CD4-positive, alpha-beta T cell treated with Interleukin-4 for 1 hour (primary cell): ENCODE measurements at places on chromosomes 7 and 10.

DNA sequence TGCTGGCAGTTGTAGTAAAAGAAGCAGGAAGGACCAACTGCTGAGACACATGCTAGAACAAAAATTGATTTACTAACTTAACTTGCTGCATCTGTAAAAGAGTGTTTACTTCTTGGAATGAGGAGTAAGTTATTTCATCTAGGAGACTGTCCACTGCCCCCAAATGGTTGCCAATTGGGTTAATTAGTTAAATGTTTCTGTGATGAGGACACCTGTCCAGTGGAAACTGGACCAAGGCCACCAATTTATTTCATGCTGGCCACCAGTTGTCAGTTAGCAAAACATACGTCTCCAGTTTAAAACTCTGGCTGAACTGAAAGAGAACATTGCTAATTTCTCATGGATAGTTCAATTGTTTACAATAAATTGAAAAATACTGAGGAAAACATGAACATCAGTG is 191.7 kb downstream of the PPP1R9A start:
- DNase-seq = no peak

- DNase-seq = no peak
Observed at GRCh38 chr7:27180431-27181420, 4.3 kb downstream of the HOXA11 start.

GRCh38 chr7:113247198-113247597 is 128.8 kb upstream of the SMIM30 start:
- no peak for DNase-seq

DNA sequence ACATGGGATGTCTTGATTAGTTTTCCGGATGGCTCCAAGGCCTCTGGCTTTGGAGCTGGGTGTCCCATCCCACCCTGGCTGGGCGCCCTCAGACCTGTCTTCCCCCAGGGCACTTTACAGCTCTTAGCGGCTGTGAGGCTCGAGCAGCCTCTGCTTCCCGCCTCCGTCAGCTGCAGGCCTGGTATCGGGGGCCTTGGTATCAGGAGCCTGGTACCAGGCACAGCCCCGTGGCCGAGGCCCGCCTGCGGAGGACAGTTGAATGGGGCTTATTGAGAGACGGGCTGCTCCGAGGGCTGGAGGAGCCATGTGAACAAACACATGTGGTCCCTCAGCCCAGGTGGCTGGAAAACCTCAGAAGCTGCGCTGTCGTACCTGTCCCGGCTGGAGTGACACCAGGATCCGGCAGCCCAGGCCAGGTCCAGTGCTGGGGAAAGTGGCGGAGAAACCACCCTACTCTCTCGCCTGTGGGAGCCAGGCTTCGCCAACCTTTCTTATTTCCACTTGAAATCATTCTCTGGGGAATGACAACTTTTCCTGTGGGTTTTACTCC is 23.9 kb upstream of the AP5Z1 start:
- no peak for DNase-seq

- no peak for DNase-seq
Observed at GRCh38 chr7:98870807-98871491, 1.1 kb upstream of the TMEM130 start.

- no peak for DNase-seq
Observed at GRCh38 chr10:63722537-63722936, 201.3 kb downstream of the REEP3 start.

DNA sequence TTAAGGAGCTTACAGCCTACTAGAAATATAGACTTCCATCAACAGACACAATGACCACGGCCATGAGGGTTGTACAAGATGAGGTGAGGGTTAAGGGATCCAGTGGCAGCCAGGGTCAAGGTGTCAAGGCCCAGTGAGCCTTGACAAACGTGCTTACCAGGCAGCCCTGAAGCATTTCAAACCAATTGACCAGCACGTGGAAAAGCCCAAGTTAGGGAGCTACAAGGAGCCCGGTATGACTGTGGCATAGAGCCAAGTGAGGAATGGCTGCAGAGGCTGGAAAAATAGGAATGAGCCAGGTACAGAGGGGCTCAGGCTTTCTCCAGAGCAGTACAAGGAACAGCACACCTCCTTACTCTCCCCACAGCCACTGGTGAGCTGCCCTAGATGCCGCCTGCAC is 12.7 kb downstream of the AFAP1L2 start:
- DNase-seq = no peak

DNA sequence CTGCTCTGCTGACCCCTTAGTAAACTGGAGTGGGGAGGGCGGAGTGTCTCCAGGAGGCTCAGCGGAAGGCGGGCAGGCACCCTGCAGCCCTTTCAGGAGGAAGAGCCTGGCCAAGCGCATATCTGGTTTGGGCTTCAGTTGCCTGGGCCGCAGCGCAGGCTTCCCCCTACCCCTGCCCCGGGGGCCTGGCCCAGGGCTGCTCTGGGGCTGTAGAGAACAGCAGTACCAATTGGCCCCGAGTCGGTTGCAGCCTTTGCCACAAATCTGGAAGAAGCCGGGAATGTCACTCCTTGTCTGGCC is 28.1 kb upstream of the JAKMIP3 start:
- DNase-seq = no peak

DNA sequence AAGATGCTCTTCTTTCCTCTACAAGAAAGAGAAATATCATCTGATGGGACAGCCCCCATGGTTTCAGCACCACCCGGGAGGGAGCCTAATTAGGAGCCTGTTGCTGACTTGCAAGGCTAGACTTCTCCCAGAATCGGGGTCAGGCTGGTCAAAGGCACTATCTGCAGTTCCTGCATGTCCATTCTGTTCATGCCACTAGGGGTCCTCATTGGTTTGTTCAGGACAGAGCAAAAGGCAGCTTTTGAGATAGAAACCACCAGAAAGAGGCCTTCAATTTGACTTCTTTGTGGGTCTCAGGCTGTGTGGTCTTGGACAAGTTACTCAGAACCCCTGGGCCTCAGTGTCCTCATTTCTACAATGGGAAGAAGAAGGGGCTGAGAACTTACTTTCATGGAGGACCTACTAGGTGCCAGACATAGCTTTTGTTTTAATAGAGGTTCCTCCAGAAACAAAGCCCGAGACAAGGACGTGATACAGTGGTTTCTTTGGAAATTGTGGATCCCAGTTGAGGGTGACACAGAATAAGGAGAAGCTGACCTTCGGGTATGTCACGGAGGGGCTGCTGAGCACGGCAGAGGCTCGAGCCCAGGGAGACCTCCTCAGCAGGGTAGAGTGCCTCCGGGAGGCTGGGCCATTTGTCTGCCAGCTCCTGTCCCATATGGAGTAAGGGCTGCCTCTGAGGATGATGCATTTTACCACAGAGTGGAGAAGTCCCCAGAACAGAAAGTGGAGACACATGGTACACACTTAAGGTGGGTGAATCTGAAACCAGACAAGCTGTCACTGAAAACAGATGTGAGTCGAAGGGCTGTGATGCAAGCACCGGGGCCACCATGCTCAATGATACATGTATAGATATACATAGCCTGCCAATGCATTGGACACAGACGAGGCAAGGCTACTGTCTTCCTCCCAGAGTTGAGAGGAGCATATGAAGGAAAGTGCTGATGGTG is 33.1 kb upstream of the NEUROD6 start:
- DNase-seq = no peak

DNA sequence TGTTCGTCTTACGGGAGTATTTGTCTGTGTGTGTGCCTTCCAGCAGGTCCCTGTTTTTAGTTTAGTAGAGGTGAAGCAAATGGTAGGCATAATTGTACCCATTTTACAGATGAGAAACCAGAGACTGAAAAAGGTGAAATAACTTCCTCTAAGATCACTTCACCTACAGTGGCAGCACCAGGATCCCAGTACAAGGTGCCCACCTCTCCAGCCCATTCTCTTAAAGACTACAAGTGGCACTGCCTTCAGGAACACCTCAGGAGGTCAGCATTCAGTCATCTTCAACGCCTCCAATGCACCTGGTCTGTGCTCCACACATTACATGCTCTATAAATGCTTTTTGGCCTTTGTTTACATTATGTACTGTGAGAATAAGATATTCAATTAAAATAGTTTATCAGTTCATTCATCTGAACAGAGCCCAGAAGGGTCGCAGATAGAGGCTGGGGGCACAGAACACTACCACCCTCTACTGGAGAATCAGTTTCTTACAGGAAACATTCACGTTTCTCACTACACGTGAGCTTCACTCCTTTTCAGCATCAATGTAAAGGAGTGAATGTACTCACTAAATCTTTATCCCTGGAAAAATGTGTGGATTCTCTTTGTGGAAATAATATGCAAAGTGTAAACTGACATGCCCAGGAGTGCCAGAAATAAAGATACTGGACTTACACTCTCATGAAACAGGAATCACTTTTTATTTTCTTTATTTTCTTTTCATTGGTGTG is 45.5 kb upstream of the ABLIM1 start:
- DNase-seq = peak; percentile 29

- DNase-seq = no peak
Observed at GRCh38 chr10:87966459-87966858, 103.0 kb downstream of the PTEN start.
